ENCODE measurements at places on chromosomes 7 and 10. TPM values are rescaled to one million over a fixed set of nuclear protein-coding genes. Genes with fewer than 3 reads are reported as not detected.

DNA sequence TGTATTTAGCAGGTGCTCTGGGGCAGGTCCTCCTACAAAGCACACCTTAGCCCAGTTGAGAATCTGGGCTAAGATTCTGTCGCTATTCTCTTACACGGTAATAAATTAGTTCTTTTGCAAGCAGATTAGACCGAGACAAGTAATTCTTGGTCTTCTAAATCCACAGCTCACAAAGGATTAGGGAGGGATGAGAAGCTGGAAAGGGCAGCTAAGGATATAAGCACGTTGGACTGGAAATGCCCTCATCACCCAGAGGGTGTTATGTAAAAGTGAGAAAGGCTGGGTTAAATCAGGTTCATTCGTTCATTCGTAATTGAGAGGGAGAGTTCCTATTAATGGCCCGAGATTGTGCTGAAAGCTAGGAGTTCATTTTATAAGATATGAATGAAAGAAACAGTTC is 41.8 kb downstream of the PFKFB3 start:
- no peak for DNase-seq

- DNase-seq: peak; percentile 57
Measured at GRCh38 chr10:72334196-72334824, 20.4 kb downstream of the DNAJB12 start.

- DNase-seq: peak; percentile 65
Measured at GRCh38 chr10:785089-785860, 95.8 kb upstream of the DIP2C start.

GRCh38 chr7:129469930-129470329 is 32.4 kb upstream of the SMKR1 start:
- no peak for DNase-seq

- no peak for DNase-seq
Measured at GRCh38 chr7:47702080-47702479, 120.2 kb upstream of the TNS3 start.

- no peak for DNase-seq
Measured at GRCh38 chr10:72270607-72271281, 3.0 kb upstream of the DDIT4 start.

DNA sequence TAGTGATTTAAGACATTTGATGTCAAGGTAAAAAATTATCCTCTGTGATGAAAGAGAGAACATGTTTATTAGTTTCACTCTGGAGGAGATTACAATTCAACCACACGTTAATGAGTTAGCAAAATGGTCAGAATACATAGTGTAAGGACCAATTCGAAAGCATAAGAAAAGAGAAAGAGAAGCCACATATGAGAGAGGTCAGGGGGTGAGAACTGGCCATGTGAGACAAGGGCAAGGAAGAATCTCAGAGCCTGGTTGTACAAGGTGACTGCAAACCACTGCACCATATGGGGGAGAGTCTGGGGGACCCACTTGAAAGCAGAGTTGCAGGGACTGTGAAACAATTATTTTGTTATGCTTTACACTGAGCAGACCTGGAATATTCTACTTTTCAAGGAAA is 27.7 kb upstream of the BET1 start:
- DNase-seq: no peak

DNA sequence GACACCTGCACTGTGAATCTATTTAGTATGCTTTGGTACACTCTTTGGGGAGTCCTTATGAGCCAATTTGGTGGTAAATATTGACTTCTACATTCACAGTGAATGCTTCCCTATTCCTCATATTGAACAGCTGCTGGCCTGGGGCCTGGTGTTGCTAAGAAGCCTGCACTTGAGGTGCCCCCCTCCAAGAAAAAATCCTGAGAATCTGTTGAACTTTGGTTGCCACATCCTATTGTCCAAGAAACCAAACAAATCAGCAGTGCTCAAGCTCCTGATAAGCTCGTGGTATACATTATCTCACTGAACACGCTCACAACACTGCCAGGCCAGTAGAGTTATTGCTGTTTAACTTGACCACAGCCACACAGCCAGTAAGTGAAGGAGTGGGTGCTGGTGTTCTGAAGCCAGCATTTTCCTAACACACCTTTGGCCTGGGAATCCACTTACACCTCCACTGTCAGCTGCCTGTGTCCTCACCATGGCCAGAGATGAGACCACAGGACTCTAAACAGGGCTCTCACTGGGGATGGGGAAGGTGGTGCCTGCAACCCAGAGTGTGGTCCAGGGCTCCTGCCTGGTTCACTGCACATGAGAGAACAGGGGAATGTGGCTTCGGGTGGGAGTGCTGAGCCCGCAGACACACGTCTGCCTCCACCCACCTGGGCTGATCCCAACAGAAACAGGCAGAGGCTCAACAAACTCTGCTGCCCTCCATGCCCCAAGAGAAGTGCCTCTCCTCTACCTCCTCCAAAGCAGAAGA is 6.7 kb downstream of the DDC start:
- no peak for DNase-seq

DNA sequence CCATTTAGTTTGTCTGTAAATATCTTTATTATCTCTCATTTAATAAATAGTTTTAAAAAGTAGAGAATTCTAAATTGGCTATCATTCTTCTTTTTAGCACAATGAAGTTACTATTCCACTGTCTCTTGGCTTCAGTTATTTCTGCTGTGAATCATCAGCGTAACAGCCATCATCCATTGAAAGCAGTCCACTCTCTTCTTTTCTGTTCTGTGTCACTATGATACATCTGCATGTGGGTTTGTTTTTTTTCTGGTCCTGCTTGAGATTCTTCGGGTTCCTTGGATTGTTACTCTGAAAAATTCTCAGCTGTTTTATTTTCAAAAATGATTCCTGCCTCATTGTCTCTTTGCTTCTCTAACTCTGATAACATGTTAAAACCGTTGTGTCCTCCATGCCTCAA is 52.5 kb downstream of the CSGALNACT2 start:
- no peak for DNase-seq

GRCh38 chr10:98388101-98388655 is 26.8 kb downstream of the PYROXD2 start:
- DNase-seq: peak; percentile 51

DNA sequence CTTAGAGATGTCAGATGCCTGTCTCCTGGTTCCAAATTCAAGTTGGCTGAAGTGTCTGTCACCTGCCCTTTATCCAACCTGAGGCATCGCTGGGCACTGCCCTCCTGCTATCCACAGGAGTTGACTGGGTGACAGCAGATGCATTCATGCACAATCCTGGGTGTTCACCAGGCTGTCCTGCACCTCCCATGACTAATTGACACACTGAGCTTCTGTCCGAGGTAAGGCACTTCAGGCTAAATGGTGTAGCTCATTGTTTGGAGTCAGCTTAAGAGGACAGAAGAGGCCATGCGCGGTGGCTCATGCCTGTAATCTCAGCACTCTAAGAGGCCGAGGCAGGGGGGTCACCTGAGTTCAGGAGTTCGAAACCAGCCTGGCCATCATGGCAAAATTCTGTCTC is 2.4 kb downstream of the UCMA start:
- DNase-seq: no peak

- no peak for DNase-seq
Measured at GRCh38 chr7:96794063-96794462, 84.4 kb upstream of the SEM1 start.

- DNase-seq: no peak
Measured at GRCh38 chr10:124700293-124701037, 43.7 kb downstream of the FAM53B start.

DNA sequence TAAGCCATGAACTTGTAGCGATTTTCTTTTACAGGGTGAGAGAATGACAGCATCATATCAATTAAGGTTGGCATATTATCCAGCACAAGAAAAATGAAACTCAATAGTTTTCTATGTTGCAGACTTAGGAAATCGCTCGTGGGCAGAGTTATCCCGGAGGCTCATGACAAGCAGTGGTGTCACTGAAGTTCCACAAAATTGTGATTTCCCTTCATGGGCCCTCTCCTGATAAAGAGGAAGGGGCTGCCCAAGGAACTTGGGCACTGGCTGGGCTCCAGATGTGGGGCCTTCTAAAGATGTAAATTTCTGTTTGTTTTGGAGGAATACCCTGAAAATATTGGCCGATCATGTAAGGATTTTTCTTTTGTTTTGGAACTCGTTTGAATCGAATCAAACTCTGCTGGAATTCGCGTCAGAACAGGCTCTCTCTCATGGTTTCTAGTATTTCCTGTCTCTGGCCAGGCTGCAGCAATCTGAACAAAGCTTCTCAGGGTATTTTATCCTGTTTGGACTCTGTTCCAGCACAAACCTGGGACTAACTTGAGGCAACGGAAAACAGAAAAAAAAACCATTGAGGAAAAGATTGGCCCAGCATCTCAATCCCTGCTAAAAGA is 340.6 kb upstream of the NRP1 start:
- DNase-seq: no peak

The TRIM50 gene
- 0.25 TPM for polyA plus RNA-seq

The OPALIN gene
- polyA plus RNA-seq: 0.03 TPM

The ASB10 gene
- polyA plus RNA-seq: not detected

The NRG3 gene
- polyA plus RNA-seq: 4.2 TPM

The DNAH11 gene
- 1.5 TPM for polyA plus RNA-seq

Data from H1 (cell line).